ENCODE measurements at places on chromosomes 13 and 19. TPM values are rescaled to one million over a fixed set of nuclear protein-coding genes. Genes with fewer than 3 reads are reported as not detected.
A peak's percentile ranks its signal among the peaks of the same experiment; 100 is the strongest.

- no peak for DNase-seq
Measured at GRCh38 chr13:67238277-67238859, 8.2 kb upstream of the PCDH9 start.

Gene ZNF302
- 16.5 TPM for total RNA-seq

Gene F10
- total RNA-seq, result 1.3 TPM

- no peak for DNase-seq
Measured at GRCh38 chr13:87999788-88000187, 328.6 kb downstream of the SLITRK5 start.

DNA sequence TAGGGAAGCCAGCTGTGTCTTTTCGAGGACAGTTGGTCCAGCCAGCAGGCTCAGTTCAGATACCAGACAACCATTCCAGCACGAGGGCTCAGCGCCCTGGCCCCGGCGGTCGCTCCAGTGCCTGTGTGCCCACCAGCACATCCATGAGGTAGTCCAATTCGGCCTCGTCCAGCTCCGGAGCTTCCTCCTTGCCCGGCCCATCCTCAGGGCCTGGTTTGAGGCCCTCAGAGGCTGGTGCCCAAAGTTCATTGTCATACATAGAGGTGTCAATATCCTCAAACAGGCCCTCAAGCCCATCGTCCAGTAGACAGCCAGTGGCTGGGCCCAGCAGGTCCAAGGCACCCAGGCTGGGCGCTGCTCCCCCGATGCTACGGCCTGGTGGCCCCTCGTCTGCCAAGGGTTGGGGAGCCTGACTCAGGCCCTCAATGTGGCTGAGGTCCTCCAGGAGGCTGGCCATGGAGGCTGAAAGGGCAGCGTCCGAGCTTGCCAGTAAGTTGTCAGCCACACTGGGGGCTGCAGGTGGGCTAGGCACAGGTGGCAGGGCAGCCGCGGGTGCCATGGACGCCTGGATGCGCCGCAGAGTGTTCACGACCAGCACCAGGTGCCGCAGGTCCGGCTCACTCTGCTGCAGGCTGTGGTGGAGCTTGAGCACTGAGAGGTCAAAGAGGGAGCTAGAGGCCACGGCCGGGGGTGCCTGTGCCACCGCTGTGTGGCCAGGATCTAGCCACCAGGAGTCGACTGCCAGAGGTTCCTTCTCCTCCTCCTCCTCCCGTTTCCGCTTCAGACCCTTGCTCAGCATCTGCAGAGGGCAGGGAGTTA lies 2.8 kb downstream of the SERTAD1 start:
- no peak for DNase-seq

DNA sequence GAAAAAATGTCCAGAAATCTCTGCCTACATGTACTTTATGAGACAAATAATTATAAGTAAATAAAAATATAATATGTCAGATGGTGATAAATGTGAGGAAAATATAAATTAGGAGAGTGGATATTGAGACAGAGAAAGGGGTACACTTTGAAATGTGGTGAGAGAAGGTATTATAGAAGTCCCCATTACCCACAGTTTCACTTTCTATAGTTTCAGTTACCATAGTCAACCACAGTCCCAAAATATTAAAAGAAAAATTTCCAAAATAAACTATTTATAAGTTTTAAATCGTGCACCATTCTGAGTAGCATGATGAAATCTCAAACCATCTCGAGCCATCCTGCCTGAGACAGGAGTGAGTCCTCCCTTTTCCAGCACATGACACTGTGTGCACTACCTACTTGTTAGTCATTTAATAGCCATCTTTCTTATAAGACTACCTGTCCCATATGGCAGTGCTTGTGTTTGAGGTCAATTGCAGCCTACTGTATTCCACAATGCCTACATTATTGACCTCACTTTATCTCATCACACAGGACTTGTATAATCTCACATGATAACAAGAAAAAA lies 653.7 kb downstream of the DACH1 start:
- DNase-seq, result no peak

DNA sequence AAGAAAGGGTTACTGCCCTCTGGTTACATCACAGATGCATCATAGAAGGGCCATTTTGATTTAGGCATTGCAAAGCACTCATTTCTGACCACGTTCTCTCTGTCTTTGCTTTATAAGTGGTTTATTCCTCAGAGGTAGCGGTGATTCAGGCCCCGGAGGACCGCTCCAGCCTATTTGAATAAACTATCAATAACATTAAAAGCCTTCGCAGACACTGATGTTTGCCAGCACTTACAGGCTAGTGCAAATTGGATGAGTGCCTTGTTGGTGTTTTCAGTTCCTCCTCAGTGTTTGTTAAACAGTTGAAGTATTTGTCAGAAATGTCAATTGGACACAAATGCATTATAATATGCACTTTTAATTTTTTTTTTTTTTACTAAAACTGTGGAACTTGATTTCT lies 120.2 kb downstream of the RXFP2 start:
- DNase-seq, result no peak

Gene PRSS57
- not detected for total RNA-seq

GRCh38 chr19:38736036-38736412 lies 8.2 kb downstream of the CAPN12 start:
- DNase-seq, result peak; percentile 90

Gene ZNF665
- 4.7 TPM for total RNA-seq

- DNase-seq, result no peak
Measured at GRCh38 chr19:13964776-13965175, 12.5 kb downstream of the DCAF15 start.

- no peak for DNase-seq
Measured at GRCh38 chr19:18193388-18194180, 566 bp downstream of the MPV17L2 start.

Gene LSM14A
- total RNA-seq, result 111 TPM

GRCh38 chr13:78046331-78046730 lies 127.7 kb upstream of the EDNRB start:
- no peak for DNase-seq

DNA sequence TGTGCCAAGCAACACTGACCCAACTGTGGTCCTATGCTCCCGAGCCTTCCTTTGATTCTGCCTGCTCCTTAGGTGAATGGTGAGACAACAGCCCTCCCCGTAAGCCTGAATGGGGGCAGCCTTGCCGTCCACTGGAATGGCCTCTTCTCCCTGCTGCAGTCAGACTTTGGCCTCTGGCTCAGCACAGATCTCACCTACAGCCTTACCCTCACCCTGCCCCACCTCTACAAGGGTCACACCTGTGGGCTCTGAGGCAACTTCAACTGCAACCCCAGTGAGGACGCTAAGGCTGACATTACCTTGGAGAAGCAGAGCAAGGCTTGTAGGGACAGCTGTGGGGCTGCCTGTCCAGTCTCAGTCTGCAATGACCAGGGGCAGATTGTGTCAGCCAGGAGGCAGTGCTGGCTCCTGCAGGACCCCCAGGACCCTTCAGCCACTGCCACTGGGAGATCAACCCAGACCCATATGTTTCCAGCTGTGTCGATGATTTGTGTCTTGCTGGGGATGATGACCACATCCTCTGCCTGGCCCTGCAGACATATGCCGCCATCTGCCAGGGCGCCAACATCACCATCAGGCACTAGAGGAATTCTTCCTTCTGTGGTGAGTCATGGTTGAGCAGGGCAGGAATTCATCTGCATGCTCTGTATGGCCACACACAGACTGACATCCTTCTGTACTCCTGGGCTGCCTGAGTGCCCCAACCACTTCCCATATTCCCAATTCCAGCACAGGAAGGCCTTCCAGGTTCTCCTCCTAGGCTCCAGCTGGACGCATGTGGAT lies 27.3 kb upstream of the FXYD3 start:
- DNase-seq, result no peak

DNA sequence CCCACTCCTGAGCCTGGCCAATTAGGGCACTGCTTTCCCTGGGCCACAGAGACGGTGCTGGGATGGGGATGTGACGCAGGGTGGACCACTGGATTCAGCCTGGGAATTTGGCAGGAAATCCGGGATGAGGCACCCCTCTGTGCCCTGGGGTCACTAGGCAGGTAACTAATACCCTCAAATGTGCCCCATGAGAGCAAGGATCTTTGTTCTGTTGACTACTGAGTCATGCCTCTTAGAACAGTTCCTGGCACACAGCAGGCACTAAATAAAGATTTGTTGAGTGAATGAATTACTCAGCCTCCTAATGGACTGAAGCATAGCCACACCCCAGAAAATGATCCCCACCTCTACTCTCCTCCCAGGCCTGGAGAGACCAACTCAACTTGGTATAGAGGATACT lies 15.9 kb downstream of the OPA3 start:
- DNase-seq, result no peak

Gene NPHS1
- total RNA-seq, result not detected

DNA sequence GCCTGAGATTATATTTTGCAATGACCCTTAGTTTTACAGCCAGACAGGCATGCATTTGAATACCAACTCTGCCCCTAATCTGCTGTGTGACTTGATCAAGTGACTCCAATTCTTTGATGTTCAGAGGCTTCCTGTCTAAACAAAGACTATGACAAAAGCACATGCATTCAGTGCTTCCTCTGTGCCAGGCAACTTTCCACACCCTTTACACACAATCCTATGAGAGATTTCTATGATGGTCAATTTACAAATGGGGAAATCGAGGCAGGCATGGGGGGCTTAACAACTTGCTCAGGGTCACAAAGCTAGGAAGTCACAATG lies 3.7 kb upstream of the LYPD3 start:
- DNase-seq, result no peak

DNA sequence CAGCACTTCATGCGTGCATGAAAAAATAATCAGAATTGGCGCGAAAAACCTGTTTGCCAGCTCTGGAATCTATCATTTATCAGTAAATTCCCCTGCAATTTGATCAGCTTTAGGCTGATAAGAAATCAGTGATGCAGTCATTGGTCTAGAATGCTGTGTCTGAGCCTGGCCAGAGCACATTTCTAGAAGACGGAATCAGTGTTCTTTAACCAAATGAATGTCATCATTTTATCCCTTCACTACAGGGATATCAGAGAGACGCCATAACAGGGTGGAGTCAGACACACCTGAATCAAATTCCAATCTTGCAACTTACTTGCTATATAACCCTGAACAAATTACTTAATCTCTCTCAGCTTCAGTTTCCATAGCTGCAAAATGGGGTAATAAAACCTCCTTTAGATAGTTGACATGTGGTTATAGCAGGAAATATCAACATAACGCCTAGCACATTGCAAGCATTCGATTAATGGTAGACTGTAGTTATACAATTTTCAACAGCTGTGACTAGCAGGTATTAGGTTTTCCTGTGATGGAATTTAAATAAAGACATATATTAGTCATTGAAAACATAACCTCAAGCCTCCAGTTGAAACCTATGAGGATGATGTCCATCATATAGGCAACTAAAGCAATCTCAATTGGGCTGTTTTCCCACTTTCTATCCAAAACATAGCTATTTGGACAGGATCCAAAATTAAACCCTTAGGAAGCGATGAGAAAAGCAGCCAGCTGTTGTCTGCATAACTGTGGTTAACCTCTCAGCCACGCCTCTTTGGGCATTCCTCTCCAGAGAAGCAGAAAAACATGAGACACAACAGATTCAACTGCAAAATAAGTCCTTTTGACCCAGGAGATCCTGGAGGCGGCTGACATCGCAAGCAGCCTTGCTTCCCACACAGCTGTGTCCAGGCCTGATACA lies 51.6 kb upstream of the UBL3 start:
- no peak for DNase-seq

Gene OSCAR
- 1.4 TPM for total RNA-seq

GRCh38 chr13:110319774-110320509 lies 12.9 kb downstream of the COL4A2 start:
- DNase-seq, result no peak

Gene PDCD2L
- 8.1 TPM for total RNA-seq

- DNase-seq, result no peak
Measured at GRCh38 chr19:1163283-1163933, 10.7 kb downstream of the SBNO2 start.
